SJCRH30 (cell line): ENCODE measurements at places on chromosomes 2 and 18.
A peak's percentile ranks its signal among the peaks of the same experiment; 100 is the strongest.

GRCh38 chr18:12306752-12307700 is 1.0 kb upstream of the TUBB6 start:
- no peaks in the 10 kb centered on the region for H3K27me3 ChIP-seq
- no peak overlapping the region for H3K4me3 ChIP-seq
- no peak overlapping the region for H3K27ac ChIP-seq
- no peak for DNase-seq

DNA sequence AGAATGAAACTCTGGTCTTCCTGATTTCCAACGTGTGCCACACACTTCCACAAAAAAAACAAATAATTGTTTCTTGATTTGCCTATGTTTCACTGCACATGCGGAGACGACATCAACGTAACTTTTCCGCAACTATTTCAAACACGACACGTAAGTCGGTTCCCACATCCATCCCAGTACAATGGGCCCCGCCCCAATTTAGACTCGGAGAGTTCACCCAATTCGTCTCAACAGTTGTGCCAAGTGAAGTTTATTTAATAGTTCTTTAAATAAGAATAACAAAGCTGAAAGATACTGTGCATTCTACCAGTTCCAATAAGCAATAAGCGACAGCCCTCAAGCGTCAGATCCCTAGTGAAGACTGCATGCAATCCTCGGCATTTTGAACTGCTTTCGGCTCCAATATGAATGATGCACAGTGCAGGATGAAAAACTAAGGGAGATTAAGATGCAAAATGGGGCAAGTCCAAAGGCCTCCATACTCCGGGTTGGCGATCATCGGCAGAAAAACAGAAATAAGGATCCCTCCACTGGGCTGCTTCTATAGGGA is 664 bp downstream of the CCT4 start:
- H3K4me1 ChIP-seq = peaks cover 6% of the 10 kb centered on the region; the same call in 1 of the 2 replicates
- H3K27ac ChIP-seq = peak overlapping the region; percentile 81
- H3K4me3 ChIP-seq = peak overlapping the region; percentile 75
- H3K27me3 ChIP-seq = no peaks in the 10 kb centered on the region
- peaks cover 45% of the 10 kb centered on the region for H3K36me3 ChIP-seq

DNA sequence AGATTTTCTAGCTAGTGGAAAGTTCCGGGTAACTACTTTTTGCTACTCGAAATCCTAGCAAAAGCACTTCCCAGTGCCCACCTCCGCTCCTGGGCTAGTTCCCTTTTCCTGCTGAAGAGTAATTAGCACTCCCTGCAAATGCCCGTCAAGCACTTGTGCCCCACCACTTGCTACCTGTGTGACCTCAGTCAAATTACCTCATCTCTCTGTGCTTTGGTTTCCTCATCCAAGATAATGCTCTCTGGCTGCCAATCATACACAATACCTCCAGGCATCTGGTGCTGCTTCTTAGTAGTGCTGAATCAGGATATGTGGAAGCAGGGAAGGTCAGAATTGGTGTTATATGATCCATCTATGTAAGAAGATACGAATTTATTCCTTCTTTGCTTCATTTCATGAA is 102.1 kb upstream of the CDCA7 start:
- H3K27ac ChIP-seq = no peak overlapping the region
- no peak for DNase-seq
- H3K27me3 ChIP-seq = no peaks in the 10 kb centered on the region
- peaks cover 14% of the 10 kb centered on the region for H3K4me1 ChIP-seq

DNA sequence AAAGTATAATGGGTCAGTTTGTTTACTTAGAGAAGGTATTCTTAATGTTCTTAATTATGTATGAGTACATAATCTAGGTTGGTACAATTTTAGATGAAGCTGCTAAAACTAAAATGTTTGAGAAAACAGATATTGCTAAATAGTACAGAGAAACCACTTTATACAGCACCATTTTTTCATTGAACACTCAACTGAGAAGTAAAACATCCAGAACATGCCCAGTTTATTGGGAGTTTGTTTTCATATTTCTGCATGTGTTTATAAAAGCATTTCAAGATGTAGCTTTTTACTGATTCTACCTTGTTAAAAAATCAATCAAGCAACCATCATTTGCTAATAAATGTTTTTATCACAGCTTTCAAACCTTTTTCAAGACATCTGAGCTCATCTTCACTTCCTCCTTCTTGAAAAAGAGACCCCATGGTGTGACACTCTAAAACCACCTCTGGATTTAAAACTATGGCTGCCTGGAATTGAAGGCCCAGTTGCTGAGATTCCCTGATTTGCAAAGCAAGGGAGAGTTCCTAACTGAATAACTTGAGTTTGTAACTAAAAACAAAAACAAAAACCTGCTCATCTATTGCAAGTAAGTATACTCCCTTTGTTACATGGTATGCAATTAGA is 585.9 kb downstream of the ZEB2 start:
- no peaks in the 10 kb centered on the region for H3K27me3 ChIP-seq
- H3K36me3 ChIP-seq = no peaks in the 10 kb centered on the region
- no peak overlapping the region for H3K4me3 ChIP-seq
- no peaks in the 10 kb centered on the region for H3K4me1 ChIP-seq
